CD4-positive, alpha-beta T cell treated with Interleukin-12 subunit alpha and Interleukin-12 subunit beta, for 1 hour (primary cell): ENCODE measurements at places on chromosomes 1 and 21.
A peak's percentile ranks its signal among the peaks of the same experiment; 100 is the strongest.

DNA sequence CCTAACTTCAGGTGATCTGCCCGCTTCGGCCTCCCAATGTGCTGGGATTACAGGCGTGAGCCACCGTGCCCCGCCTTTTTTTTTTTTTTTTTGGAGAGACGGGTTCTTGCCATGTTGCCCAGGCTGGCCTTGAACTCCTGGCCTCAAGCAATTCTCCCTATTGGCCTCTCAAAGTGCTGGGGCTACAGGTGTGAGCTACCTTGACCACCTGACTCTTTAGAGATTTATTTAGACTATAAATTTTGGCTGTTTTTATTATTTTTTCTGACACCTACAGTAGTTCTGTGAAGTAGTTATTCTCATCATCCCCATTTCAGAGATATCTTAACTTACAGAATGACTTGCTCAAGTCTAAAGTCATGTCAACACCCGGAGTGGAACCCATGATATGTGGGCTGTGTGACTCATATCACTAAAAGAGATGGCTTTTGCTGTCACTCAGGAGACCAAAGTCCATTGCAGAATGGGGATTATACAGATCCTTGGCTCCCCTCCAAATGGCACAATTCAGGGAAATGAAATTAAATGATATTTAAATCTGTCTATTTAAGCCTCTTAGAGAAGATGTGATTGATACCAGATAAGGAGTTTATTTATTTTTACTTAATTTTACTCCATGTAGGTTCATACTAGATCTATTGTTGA is 93.2 kb downstream of the CTH start:
- DNase-seq, result no peak

- no peak for DNase-seq
Observed at GRCh38 chr1:42767510-42768000, 506 bp downstream of the C1orf50 start.

DNA sequence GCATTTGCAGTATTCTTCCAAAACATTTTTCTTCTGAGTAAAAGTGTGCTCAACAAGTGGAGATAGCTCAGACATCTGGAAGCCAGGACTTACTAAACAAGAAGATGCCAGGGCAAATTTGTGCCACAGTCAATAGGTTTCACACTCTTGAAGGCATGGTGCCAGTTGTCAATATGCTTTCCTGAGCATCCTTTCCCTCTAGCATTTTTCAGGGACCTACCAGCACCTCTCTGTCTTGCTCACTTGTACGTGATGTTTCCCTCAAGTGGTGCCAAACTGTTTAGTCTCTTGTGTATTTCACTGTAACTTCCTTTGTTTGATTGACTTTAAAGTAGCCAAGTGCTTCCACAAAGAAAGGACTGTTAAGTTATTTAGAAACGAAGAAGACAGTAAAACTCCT is 194.0 kb upstream of the SGIP1 start:
- DNase-seq, result peak; percentile 33

DNA sequence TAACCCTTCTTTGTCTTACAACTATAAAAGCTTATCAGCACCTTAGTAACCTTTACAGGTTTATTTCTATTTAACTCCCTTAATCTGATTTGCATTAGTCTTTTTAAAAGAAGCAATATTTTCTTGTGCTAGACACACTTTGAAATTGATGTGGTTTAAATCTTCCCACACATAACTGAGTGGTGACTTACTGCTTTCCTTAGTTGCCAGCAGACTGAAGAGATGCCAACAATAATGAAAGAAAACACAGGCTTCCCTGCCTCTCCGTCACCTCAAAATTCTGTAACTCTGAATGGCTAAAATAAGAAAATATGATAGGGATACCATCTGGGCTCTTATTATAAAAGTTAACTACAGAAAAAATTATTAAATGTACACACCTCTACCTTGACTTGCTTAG is 196.8 kb downstream of the PTBP2 start:
- DNase-seq, result no peak

DNA sequence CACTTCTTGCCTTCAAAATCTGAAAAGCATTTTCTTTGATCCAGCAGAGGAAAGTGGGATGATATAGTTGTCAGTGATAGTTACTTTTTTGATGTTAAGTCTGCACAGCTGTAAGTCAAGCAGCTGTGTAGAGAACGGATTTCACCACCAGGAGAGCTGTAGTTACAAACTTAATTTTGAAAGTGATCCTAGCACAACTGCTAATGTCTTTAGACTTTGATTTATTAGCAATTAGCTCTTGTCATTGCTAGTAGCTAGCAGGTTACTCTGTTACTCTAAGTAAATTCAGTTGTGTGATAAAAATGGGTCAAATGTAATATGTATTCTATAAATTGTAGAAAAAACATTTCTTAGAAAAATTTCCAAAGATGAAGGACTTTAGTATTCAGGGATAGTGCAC is 46.0 kb downstream of the ALG6 start:
- no peak for DNase-seq

DNA sequence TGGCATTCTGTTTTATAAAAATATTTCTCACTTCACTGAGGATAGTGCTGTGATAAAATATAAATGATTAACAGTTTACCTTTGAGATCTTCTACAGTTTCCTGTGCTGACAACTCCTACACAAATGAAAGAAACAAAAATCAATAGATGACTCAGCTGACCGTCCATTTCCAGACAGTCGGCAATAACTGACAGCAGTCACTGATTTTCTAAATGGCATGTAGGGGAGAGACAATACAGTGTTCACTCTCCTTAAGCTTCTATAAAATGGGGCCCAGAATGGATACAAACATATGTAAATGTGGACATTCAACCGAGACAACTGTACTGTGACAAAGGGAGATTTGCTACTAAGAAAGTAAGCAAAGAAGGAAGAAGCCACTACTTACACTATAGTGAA is 34.3 kb downstream of the PCNX2 start:
- DNase-seq, result no peak

GRCh38 chr1:91981996-91982609 is 32.9 kb downstream of the BRDT start:
- no peak for DNase-seq

DNA sequence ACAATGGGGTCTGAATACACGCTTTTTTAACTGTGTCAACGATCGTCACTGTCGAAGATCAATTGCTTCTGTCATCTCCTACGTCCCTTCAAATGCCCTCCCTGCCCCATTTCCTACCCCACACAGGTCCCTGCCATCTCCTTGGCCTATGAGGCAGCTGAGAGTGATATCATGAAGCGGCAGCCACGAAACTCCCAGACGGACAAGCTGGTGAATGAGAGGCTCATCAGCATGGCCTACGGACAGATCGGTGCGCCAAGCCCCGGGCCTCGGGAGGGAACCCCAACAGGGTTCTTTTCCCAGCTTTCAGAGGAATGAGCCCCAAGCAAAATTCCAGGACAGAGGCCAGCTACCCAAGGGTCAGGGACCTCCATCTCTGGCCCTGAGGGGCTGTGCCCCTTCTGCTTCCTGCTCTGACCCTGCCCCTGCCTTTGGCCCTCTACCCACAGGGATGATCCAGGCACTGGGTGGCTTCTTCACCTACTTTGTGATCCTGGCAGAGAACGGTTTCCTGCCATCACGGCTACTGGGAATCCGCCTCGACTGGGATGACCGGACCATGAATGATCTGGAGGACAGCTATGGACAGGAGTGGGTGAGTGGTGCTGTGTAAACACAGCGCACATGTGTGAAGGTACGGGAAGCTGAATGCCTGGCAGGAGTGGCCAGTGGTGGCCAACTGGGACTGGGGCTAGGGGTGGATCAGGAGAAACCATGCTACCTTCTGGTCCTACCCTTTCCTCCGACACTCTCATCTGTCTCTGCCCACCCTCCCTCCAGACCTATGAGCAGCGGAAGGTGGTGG is 15.1 kb upstream of the ATP1A4 start:
- no peak for DNase-seq

GRCh38 chr1:216997831-216998230 is 274.6 kb upstream of the ESRRG start:
- no peak for DNase-seq
